ENCODE measurements at places on chromosomes 3 and 15.

- no peak for DNase-seq
These were observed 188.3 kb downstream of the RSL24D1 start for GRCh38 chr15:55008421-55008820.

DNA sequence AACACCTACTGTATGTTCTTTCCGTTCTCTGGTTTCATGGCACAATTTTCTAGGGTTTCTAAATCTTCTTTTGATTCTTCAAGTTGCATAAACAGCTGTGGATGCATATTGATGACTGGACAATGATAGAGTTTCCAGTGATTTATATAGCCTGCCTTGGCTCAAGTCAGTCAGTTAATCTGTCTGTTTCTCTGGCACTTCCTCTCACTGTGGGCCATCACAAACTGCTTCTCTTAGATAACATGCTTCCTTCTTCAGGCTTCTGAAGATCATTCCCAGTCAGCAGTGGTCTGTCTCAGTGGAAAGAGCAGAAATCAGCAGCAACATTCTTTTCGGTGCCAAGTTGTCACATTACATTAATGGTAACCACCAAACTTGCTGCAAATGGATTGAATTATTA is 207.2 kb downstream of the RYR3 start:
- DNase-seq = no peak

DNA sequence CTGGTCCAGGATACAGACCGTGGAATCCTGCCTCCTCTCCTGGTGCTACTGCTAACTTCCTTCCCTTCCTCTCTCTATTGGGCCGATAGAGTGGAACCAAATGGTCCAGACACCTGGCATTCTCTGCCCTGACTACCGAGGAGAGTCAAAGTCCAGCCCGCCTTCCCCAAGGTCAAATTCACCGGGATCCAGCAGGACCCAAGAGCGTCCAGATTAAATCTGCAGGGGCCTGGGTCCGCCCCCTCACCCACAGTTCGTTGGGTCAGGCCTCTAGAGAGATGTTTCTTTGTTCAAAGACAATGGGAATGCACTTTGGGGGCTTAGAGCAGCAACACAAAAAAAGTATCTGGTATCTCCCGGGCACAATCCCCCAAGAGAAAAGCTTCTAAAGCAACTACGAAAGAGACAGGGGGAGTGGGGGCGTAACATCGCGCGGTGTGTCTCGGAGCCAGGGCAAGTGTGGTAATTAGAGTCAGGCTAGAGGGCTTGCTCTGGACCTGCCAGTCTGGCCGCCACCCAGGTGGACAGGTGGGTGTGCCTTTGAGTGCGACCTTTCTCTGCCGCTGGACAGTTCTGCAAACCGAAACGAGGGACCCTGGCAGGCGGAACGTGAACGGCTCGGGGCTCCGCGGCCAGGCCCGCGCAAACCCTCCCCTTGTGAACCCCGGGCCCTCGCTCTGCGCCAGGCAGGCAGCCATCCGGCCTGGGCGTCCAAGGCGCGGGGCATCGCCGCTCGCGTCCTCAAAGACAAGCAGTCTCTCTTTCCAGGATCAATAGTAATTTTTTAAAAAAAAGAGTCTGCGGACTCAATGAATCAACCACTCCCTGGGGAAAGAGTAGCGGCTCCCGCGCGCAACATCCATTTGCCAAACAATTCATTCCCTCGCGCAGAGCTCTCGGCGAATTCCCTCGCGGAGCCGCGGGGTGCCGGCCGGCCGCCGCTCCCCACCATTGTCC is 806 bp downstream of the KLHL25 start:
- DNase-seq = no peak

DNA sequence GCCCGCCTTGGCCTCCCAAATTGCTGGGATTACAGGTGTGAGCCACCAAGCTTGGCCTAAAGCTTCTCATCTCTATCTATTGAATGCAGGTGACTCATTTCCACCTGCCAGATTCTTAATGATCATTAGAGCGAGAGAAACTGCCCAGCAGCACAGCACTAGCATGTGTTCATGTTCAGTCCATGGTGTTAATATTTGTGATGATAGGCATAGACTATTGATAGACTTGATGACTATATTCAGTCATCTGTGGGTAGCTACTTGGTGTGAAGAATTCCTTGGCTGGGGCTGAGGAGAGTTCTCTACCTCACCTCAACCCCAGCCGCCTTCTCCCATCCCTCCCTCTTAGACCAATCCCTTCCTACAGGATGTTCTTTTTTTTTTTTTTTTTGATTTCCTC is 60.0 kb downstream of the ST6GAL1 start:
- no peak for DNase-seq

DNA sequence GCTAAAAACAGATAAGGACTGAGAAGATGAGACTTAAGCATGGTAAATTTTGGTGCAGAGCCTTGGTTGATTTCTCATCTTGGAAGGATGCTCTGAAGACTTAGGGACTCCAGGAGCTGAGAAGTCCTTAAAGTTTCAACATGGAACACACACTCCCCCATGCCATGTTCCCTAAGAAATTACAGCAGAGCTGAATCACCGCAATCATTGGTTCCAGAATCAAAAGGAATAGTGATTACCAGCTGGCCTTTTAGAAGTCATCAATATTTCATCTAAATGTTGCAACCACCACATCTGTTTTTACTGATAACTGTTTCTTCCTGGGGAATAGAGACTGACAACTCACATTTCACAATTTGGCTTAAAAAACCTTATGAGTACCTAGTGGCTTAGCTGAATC is 229.3 kb downstream of the MINAR1 start:
- DNase-seq = no peak

DNA sequence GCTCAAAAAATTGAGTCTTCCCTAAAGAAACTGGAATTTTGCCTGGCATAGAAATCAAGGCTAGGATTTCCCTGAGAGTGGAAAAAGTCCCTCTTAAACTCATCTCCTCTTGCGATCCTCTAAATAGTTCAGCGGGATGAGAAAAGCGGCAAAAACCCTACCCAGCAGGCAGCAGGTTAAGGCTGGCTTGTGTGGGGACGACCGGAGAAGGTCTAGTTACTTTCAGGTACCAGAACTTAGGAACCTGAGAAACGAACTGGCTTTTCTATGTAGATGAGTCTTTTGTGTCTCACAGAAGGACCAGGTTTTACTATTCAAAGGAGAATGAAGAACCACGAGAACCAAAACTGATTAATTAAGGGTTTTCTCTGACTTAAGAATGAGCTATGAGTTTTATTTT is 523.7 kb upstream of the TGFBR2 start:
- no peak for DNase-seq

- DNase-seq = no peak
These were observed 35.8 kb upstream of the TNFSF10 start for GRCh38 chr3:172559020-172559419.

DNA sequence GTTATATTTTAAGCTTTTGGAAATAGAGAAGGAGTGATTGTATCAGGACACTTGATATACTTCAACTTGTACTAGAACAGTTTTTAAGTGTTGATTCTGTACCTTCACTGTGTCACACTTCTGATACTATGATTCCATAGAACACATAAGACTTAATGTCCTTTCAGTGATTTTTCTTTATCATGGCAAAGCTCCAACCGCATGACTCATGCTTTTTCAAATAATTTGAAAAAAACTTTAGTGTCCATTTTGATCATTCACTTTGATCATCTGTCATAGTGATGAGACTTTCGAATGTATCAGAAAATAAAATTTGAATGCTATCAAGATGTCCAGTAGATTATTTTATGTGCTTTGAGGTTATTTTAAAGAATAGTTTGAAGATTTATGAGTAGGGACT is 32.0 kb downstream of the AP4E1 start:
- DNase-seq = no peak

DNA sequence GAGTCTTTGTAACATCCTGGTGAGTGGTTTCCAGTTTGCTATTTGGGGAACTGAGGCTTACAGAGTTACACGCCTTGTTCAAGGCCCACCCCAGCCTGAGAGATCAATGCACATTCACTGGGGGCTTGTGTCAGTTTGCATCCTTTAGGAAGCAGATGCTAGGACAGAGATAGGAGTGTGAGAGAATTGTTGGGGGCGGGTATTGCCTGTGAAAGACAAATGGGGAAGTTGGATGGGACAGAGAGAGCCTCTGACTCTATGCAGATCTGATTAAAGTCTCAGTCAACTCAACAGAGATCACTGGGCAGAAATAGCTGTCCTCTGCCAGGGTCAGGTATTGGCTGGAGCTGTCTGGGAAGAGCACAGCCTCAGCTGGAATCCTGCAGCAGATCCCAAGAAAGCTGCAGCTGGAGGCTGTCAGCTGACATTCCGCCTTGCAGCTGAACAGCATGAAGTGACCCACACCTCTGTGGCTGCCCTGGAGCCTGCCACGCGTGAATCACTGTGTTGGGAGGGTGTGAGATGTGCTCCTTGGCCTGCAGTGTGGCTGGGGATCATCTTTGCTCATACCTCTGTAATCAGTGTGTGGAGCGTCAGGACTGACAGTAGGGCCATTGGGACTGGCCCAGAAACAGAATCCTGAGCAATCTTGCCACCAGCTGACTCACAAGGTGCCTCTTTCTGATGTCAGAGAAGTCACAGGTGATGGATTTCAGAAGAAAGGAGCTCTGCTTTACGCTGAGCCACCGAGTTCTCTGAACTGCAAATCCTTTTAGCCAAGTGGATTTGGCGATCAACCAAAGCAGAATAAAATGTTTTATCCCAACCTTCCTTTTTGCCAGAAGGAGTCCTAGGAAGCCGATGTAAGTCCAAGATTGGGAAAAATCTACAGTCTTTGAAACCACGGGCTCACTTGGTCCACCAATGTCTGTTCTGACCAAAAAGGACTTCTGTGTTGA is 284.1 kb upstream of the LRRFIP2 start:
- DNase-seq = no peak

DNA sequence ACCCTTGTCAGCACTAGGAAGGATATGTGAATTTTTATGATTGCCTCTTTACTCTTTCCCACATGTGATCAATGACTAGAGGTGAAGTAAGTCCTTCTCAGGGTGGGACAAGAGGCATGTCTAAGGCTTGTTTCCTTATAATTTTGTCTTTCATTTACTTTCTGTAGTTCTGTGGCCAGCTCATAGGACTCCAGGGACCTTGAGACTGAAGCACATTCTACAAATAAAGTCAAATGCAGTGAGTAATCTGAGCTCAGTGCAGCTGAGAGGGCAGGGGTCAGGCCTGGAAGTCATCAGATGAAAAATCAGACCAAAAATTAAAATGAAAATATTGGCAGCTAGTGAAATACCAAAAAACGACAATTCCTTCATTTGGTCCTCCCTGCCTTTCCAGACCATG is 424.7 kb upstream of the THBS1 start:
- no peak for DNase-seq

GRCh38 chr3:132829101-132829500 is 106.9 kb upstream of the NPHP3 start:
- DNase-seq = no peak

- DNase-seq = no peak
These were observed 25.0 kb upstream of the KY start for GRCh38 chr3:134675726-134676256.

- no peak for DNase-seq
These were observed 53.6 kb upstream of the SNRPA1 start for GRCh38 chr15:101348643-101349042.

GRCh38 chr15:87368511-87368910 is 888.0 kb downstream of the NTRK3 start:
- no peak for DNase-seq

Measured in NCI-H1694 (cell line).